Glutamatergic neuron (in vitro differentiated cells): ENCODE measurements at places on chromosomes 2 and 18.

DNA sequence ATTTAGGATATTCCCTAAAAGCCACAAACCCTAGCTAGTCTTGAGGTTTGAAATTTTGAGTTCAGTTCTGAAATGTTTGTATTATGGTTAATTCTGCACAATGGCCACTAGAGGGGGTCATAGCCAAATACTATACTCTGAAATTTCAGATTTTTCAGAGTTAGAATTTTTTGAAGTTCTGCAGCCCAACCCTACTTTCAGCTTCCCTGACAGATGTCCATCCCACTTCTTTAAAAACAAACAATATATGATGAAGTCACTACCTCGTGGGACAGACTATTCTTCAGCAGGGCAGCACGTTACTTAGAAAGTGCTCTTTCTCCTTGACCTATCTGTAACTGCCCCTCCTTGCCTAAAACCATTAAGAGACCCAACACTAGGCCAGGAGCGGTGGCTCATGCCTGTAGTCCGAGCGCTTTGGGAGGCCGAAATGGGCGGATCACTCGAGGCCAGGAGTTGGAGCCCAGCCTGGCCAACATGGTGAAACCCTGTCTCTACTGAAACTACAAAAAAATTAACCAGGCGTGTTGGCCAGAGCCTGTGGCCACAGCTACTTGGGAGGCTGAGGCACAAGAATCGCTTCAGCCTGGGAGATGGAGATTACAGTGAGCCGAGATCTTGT lies 48.2 kb upstream of the PAPOLG start:
- no peak for DNase-seq

DNA sequence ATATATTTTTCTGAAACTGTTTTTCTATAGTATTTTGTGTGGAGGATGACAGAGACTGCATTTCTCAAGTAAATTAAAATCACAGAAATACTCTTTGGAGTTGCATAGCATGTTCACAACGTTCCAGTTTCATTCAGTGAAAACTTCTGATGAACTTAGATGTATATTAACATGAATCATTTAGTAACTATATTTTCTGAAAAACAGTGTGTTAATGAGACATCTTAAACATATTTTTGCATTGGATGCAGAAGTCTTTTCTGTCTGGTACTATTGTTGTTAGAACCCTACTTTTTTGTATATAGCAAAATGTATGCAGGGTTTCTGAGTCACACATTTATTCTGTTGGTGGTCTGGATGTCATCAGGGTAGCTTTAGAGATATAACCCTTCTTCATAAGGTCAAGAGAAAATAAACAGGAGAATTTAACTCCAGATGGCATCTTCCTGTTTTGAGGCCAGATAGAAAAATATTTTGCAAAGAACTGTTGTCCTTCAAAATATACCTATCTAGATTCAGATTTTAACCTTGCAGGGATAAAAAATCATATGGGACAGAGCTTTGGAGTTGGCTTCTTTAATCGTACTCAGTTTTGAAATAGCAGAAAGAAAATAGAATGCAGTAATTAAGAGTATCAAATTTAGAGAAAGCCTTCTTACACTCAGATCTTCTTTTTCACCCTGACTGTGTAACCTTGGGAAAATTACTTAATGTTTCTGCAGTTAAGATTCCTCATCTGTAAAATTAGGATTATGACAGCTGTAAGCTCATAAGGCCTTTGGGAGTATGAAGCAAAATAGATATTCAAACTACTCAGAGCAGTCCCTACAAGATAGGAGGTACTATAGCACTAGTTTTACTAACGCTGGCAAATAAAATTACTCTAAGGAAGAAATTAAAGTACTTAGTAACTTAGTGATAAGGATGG lies 5.3 kb downstream of the COL3A1 start:
- no peak for DNase-seq

DNA sequence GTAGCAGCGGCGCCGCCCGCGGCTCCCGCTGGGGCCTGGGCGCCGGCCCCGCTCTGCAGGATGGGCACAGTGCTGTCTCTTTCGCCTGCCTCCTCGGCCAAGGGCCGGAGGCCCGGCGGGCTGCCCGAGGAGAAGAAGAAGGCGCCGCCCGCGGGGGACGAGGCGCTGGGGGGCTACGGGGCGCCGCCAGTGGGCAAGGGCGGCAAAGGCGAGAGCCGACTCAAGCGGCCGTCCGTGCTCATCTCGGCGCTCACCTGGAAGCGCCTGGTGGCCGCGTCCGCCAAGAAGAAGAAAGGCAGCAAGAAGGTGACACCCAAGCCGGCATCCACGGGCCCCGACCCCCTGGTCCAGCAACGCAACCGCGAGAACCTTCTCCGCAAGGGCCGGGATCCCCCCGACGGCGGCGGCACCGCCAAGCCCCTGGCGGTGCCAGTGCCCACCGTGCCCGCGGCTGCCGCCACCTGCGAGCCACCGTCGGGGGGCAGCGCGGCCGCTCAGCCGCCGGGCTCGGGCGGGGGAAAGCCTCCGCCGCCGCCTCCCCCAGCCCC lies 369 bp downstream of the CDK5R2 start:
- DNase-seq, result peak; percentile 46

DNA sequence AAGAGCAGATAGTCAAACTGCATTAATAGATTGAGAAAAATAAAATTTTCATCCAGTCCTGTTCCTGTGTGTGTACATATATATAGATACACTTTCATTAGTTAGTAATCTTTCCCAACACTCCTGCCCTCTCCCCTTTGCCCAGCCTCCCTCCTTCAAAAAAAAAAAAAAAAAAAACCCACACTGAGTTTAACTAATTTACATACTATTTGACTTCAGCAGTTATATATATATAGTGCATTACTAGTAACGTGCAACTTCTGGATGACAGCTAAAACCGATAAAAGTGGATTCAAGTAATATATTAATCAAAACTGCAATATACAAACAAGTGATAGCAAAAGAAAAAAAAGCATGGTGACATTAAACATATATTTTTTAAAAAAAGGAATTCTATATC lies 1.4 kb downstream of the FIGN start:
- DNase-seq, result no peak

DNA sequence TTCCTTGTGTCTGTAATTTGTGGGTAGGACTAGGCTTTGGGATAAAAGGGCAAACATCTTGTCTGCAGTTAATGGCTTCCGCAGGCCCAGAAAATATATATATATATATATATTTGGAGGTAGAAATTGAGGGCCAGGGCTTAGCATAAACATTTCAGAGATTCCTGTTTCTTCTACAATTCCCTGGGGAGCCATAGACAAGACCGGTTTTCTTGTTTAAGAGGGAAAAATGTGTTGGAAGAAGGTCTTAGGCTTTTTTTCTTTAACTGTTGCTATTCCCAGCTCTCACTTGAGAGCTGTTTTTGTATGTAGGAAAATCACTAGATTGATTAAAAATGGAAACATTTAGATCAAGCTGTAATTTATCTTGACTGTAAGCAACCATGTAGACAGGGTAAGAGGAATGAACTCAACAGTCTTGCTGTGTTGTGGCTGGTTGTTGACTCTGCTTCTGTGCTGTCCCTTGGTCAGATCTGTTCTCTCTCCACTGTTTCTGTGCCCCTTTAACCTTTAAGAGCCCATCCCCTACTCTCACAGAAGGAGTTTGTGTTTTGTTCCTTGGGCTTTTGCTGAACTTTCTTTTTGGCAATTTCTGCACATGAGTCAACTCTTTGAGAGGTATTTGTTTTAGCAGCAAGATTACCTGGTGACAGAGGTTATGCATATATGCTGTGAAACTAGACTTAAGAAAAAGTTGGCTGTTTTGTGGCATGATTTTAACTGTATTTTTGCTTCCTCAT lies 58.3 kb downstream of the EFEMP1 start:
- DNase-seq, result no peak
